ENCODE measurements at places on chromosomes 6 and 20.

- DNase-seq = peak; percentile 91
These were observed 79.8 kb upstream of the FAM184A start for GRCh38 chr6:119158057-119158848.

GRCh38 chr6:36683145-36683655 is 4.7 kb downstream of the CDKN1A start:
- DNase-seq = no peak

GRCh38 chr6:162942866-162943265 is 215.1 kb downstream of the PACRG start:
- DNase-seq = peak; percentile 19

GRCh38 chr6:150767161-150767560 is 98.3 kb upstream of the MTHFD1L start:
- no peak for DNase-seq

DNA sequence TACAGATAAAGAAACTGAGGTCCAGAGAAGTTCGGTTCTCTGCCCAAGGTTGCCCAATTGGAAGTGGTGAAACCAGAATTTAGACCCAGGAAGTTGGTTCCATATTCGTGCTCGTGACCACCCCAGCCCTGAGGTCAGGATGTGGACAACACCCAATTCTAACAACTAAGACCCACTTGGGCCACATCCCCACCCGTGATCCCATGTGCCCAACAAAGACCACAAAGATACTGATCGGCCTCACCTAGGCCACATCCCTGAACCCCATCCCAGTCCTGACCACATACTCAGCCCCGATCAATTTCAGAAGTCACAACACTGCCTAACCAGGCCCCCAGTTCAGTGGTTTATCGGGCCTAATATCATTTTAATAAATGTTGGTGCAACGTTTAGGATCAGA is 138.4 kb downstream of the PREX1 start:
- no peak for DNase-seq

- DNase-seq = no peak
These were observed 126.5 kb downstream of the PACRG start for GRCh38 chr6:162854228-162854627.

DNA sequence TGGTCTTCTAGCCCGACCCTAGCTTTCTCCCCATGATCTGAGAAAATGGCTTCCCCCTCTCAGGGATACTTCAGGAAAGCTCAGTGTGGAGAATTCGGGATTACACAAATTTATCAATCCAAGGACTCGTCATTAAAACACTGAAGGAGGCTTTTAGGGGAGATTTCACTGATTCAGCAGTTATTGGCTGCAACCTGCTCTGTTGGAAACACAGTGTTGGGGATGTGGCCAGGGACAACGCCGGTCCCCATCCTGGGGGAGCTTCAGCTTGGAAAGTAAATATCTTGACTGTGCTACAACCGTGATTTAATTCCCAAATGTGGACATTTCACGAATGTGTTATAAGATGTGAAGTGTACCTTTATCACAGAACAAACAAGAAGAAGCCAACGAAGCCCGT is 44.8 kb upstream of the ZNF831 start:
- DNase-seq = no peak

GRCh38 chr20:8152183-8152582 is 20.1 kb downstream of the PLCB1 start:
- peak; percentile 63 for DNase-seq

- DNase-seq = peak; percentile 78
These were observed at the start of gene HLA-DQB1 for GRCh38 chr6:32666420-32667300. TSS of gene HLA-DQB1 (minus strand) at chr6:32666657. CDS start at chr6:32666607, 50 bp downstream.

DNA sequence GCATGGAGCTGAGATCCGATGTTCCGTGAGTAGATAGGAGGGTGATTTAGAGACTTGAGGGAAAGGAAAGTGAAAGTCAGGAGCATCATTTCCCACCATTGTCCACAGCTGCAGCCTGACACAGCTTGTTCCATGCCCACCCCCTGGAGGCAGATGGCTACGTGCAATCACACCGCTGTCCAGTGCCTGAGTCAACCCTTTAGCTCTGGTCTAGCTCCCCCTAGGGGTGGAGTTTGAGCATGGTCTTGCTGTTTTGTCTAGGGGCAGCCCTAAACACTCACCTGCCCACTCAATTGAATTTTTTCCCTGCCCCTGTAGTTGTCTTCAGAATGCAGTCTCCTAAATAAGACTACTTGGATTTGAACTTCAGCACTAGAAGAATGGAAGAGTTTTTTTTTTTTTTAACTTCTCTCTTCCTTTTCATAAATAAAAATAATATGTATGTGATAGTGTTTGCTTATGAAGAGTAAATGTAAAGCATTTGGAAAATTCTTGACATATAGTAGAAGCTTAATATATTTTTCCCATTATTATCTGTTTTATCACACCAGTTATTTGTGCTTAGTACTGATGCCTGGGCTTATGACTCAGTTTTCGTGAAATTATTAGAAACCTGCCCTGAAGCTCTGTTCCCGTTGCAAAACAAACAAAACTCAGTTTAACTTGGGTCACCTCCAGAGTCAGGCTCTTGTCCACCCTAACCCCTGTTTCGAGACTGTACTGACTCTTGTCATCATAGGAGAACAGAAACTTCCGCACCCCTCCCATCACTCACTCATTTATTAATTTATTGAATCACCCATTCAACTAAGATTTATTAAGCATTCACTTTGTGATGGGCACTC is 814.8 kb downstream of the MAFB start:
- peak; percentile 92 for DNase-seq

- DNase-seq = no peak
These were observed 3.8 kb downstream of the PTPRT start for GRCh38 chr20:43185901-43186300.

DNA sequence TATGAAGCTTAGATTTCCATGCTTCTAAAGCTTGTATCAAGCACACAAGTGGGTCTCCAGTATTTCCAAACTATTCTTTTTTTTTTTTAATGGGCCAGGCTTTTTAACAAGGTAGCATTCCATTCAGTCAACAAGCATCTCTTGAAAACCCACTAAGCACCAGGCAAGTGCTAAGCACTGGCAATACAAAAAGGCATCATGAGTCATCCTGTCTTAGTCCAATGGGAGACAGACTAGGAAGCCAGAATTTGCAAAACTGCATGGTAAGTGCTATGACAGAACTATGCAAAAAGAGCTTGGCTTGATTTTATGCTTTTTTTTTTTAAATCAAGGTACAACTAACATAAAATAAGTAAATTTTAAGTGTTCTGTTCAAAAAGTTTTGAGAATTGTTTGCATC is 109.3 kb upstream of the DST start:
- DNase-seq = no peak

DNA sequence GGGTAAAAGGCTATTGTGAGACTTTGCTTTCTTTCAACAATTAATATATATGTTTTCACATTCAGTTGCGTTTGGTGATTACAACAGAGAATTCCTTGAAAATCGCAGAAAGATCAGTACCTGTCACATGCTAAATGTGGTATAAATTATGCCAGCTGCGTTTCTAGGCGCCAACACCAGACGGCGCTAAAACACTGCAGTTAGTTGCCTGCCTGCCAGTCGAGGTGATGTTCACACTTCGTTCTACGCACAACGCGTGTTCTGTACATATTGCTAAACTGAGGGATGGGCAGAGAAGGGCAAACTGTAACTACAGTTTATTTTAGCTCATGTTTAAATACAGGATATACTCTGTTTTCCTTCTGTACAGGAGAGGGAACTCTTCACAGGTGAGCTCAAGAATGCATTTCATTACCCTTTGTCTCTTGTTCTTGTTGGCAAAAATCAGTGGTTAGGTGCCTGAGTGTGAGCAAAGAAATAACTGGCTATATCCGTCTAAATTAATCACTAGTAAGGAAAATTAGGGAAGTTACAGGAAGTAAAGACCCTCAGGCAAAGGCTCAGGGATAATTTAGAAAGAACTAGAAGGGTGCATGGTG is 100.1 kb upstream of the RGS17 start:
- DNase-seq = peak; percentile 68

- DNase-seq = no peak
These were observed 325.4 kb downstream of the QKI start for GRCh38 chr6:163739966-163740365.

DNA sequence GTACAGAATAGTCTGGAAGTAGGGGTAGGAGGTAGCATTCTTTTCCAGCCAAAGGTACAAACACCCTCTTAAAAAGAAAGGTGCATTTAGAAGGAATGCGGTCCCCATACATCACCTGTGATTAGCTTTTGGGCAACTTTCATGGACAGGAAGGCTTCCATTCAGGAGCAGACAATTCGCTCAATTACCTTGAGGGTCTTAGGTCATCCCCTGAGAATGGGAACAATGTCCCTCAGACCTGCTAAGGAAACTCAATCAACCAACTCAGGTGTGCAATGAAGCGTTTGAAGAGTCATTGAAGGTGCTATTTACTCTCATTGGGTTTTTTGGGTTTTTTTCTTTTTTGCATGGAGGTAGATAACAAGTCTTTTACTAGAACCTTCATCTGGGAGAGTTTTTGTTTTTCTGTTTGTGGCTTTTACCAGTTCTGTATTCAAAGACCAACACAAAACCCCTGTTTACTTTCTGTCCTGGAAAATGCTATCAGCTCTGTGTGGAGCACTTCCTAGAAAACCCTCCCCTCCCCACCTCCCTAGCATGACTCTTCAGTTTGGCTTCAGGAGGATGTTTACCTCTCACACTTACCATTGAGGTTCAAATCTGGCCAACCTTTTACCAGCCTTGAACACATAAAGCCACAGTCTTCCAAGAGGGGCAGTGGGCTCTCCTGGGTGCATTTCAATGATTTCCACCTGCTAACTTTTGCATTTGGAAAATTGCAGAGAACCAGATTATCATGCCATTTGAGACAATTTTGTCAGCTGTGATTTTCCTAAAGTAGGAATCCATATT is 271.2 kb upstream of the PRDM1 start:
- DNase-seq = no peak

DNA sequence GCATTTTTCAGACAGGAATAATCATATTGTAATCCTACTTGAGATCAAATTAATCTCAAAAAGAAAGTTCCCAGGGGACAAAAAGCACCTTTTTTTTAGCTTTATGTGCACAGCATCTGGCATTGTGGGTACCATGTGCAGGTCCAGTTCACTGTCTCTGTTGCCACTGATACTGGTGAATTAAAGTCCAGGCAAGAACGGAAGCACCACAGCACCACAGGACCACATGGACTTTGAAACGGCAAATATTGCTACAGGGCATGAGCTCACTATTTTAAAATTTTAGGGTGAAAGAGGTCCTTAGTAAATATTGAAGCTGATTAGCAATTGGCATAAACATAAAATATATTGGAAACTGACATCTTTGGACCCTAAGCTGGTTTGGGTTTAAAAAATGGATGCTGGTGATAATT is 709.0 kb downstream of the EPM2A start:
- no peak for DNase-seq

DNA sequence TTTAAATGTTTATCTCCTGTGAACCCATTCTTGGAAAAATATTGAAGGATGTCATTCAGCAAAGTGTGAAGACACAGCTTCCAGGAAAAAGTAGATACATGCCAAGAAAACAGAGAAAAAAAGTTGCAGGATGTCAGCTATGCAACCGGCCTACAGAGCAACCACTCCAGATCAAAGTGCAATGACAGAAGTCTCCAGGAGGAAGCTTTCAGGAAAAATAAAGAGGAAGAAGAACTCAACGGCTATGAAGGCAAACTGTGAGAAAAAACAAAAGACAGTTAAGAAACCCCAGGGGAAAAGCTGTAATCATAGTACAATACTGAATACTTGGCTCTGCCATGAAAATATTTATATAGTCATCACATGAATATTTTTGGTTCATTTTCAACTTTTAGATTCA is 30.6 kb downstream of the REPS1 start:
- no peak for DNase-seq

- DNase-seq = no peak
These were observed 20.6 kb downstream of the PHACTR2 start for GRCh38 chr6:143698329-143698728.

GRCh38 chr6:46220352-46221221 is 49.8 kb upstream of the ENPP5 start:
- DNase-seq = no peak

DNA sequence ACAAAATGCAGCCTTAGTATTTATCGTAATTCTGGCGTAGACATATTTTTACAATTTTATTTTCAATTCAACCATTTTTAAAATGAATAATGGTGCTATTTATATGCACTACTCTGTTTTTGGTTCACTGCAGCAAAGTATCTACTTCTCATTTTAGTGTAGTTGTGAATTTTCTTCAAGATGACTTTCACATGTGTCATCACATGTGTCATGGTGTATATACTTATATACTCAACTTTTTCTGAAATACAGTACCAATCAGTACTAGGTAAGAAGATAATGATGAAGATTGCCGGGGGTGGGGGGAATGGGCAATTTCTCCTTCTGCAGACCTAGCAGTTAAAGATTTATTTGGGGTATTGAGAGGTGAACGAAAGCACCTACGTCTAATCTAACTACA is 634.5 kb downstream of the PHF3 start:
- DNase-seq = no peak

DNA sequence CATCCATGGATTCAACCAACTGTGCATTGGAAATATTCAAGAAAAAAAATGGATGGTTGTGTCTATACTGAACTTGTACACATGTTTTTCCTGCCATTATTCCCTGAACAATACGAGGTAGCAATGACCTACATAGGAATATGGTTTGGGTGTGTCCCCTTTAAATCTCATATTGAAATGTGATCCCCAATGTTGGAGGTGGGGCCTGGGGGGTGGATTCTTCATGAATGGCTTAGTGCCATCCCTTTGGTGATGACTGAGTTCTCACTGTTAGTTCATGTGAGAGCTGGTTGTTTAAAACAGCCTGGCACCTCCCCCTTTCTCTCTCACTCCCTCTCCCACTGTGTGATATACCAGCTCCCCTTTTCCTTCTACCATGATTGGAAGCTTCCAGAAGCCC is 139.8 kb upstream of the BACH2 start:
- DNase-seq = no peak

- DNase-seq = no peak
These were observed 585.3 kb upstream of the ARID1B start for GRCh38 chr6:156191895-156192294.

Measured in cardiac muscle cell (in vitro differentiated cells and primary cell).